Activated CD4-positive, alpha-beta T cell treated with anti-CD3 and anti-CD28 coated beads for 36 hours (primary cell): ENCODE measurements at places on chromosomes 7 and 10. TPM values are rescaled to one million over a fixed set of nuclear protein-coding genes. Genes with fewer than 3 reads are reported as not detected.
A peak's percentile ranks its signal among the peaks of the same experiment; 100 is the strongest.

The STRA8 gene
- not detected for total RNA-seq

DNA sequence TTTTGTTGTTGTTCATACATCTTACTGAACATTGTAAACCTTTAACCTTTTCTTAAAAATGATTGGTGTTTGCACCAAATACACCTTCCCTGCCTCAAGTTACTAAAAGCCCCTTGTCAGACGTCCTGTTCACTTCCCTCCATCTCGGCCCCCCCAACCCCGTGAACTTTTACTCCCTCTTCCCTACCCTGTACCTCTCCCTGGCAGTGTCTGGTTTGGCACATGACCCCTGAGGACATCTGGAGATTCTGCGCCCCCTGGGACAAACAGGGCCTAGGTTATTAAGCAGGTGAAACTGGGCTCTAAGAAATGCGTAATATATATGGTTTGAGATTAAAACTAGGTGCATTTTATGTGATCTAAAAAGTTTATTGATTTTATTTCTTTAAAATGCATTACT is 1.4 kb downstream of the PPP2R2D start:
- peak overlapping the region; percentile 92 for H3K27ac ChIP-seq
- peaks cover 55% of the 10 kb centered on the region for H3K4me1 ChIP-seq
- H3K36me3 ChIP-seq = peaks cover 28% of the 10 kb centered on the region
- no peak for DNase-seq
- H3K4me3 ChIP-seq = peak overlapping the region; percentile 93
- H3K27me3 ChIP-seq = peaks cover 7% of the 10 kb centered on the region

- H3K4me3 ChIP-seq = no peak overlapping the region
- peak; percentile 34 for DNase-seq
- H3K4me1 ChIP-seq = peaks cover 73% of the 10 kb centered on the region
- H3K27me3 ChIP-seq = no peaks in the 10 kb centered on the region
- H3K27ac ChIP-seq = peak overlapping the region; percentile 79
- H3K36me3 ChIP-seq = peaks cover 35% of the 10 kb centered on the region
These were observed 77.8 kb downstream of the SHH start for GRCh38 chr7:155734445-155734809.

DNA sequence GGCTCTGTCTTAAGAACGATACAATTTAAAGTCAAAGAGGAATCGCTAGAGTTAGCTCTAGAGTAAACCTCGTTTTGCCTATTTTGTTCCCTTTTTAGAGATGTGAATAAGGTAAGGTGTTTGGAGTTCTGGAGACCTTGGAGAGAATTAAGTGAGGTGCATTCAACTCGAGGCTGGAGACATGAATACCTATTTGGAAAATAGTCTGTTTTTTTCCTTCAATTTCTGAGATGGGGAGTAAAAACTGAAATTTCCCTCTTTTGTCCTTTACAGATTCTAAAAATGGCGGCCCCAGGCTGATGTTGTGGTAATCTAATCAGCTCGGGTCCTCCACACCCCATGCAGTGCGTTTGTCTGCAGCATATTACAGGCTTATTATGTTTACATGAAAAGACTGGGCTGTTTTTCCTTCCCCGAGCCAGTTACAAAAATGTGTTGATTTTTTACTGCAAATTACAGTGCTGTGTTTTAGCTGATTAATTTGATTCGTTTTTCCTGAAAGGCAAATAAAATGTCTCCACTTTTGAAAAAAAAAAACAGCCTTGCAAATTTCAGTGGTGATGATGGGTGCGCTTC is 1.5 kb downstream of the KMT2E start:
- DNase-seq = peak; percentile 57
- no peaks in the 10 kb centered on the region for H3K27me3 ChIP-seq
- peaks cover 19% of the 10 kb centered on the region for H3K4me1 ChIP-seq

The CDC14C gene
- not detected for total RNA-seq

- DNase-seq = no peak
- H3K36me3 ChIP-seq = no peaks in the 10 kb centered on the region
- H3K4me3 ChIP-seq = no peak overlapping the region
- no peaks in the 10 kb centered on the region for H3K4me1 ChIP-seq
These were observed 6.4 kb downstream of the PON1 start for GRCh38 chr7:95317966-95318365.

DNA sequence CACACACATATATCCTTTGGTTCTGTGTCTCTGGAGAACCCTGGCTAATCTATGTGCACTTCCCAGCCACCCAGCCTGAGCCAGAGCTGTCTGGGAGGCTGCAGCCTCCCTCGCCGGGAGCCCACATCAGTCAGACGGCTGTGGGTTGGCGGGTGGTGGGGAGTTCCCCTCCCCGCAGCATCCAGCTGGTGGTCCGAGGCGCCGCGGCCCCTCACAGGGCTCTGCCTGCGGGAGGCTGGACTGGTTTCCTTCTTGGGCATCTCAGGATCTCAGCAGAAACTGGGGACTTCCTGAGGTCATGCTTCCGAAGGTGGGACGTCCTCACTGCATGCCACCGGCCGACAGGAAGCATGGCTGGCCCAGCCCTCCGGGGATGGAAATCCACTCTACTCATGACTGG is 22.0 kb upstream of the PSMG3 start:
- no peak overlapping the region for H3K27ac ChIP-seq
- peaks cover 37% of the 10 kb centered on the region for H3K27me3 ChIP-seq
- H3K4me3 ChIP-seq = peak overlapping the region; percentile 27
- peak; percentile 28 for DNase-seq
- H3K4me1 ChIP-seq = peaks cover 22% of the 10 kb centered on the region
- H3K36me3 ChIP-seq = peaks cover 2% of the 10 kb centered on the region

DNA sequence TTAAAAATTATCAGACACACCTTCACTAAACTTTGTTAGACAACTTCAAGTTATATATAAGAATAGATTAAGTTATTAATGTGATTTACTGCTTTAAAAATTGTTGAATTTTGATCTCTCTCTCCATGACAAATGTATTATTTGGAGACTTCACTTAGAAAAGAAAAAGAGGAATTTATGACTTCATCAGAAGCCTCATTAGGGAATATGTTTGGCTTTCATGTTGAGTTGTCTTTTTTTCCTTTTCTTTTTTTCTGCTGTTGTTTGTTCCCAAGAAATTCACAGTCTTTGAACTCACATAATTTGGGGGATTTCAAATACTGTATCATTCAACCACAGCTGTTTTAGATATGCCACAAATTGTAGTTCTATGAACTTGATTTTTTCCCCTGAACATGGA is 149.5 kb downstream of the PPP1R9A start:
- H3K36me3 ChIP-seq = no peaks in the 10 kb centered on the region
- H3K27ac ChIP-seq = no peak overlapping the region
- H3K4me1 ChIP-seq = no peaks in the 10 kb centered on the region
- H3K27me3 ChIP-seq = peaks cover 4% of the 10 kb centered on the region
- H3K4me3 ChIP-seq = no peak overlapping the region
- no peak for DNase-seq

DNA sequence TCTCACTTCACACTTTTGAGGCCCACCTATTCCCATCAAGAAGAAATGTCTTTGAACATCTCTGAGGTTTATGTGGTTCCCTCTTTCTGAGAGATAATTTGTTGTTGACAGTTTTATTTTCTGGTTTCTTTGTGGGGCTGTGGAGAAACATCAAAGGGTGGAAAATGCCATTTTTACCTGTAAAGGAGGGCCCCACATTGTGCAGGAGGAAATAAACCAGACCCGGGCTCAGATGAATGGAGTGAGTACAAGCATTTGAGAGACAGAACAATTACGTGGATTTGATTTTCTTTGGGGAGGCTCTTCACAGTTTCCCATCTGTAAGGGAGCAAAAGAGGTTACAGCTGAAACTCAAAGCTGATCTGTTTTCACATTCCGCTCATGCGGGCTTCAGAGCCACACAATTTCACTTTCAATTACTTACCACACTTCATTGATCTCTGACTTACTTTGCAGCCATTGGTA is 29.8 kb downstream of the ITPRIP start:
- no peaks in the 10 kb centered on the region for H3K27me3 ChIP-seq
- H3K4me1 ChIP-seq = peaks cover 62% of the 10 kb centered on the region
- H3K36me3 ChIP-seq = peaks cover 31% of the 10 kb centered on the region
- no peak overlapping the region for H3K4me3 ChIP-seq
- peak; percentile 61 for DNase-seq
